Transverse colon (tissue), 4 donors: ENCODE measurements at places on chromosomes 3 and 15. TPM values are rescaled to one million over a fixed set of nuclear protein-coding genes. Genes with fewer than 3 reads are reported as not detected.

GNAT1 gene
- total RNA-seq, result not detected

TMEM158 gene
- total RNA-seq, result 1.7 TPM

DNA sequence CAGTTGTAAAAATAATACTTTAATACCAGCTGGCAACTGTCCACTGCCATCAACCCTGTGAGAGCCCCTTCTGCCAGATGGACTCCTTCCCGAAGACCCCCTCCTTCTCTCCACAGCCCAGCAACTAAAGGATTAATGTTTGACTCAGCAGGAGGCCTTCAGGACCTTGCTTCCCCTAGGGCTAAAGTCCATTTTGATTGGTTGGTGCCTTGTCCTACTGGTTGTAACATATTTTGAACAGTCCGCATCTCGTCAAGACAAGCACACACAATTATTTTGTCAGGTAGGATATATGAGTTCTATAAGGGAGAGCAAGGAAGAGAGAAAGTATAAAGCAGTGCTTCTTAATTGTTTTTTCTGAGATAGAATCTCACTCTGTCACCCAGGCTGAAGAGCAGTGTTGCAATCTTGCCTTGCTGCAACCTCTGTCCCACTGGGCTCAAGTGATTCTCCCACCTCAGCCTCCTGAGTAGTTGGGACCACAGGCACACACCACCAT is 18.6 kb downstream of the ACOX2 start:
- no peak for DNase-seq

PLCH1 gene
- total RNA-seq, result 8.7 TPM

GRCh38 chr15:50055750-50056157 is 63.3 kb downstream of the ATP8B4 start:
- DNase-seq, result no peak

DNA sequence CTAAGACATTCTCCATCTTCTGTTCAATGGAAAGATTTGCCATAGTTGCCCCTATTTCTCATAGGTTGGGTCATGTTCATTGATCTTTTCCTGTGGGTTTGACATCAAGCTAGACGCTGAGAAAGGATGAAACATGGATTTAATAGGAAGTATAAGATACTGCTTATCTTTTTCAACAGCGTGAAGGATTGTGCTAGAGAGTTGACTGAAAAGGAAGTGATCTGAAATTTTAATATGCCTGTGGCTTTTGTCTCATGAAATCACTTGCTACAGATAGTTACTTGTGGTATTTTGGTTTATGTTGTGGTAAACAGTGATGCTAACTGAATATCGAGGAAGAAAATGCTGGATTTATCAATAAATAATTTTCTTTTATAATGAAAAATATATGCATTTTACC is 442.9 kb downstream of the EDEM1 start:
- DNase-seq, result no peak

GRCh38 chr15:43218908-43219706 is 1.7 kb downstream of the EPB42 start:
- DNase-seq, result no peak

DNA sequence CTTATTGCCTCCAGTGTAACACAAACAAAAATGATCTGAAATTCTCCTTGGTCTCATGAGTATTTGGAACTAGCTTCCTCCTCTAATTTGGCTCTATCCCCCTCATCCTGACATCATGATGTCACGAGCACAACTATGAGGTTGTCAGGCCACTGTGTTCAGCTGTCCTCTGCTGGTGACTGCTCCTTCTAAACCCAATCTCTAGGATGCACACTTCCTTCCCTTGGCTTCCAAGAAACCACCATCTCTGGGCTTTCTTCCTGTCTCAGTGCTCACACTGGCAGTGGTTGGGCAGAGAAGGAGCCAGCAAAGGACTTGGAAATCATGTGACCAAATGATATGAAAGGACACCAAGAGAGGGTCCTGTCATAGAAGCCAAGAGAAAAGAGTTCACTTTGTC is 30.7 kb upstream of the EIF1B start:
- DNase-seq, result no peak
